ENCODE measurements at places on chromosomes 6 and 20.

DNA sequence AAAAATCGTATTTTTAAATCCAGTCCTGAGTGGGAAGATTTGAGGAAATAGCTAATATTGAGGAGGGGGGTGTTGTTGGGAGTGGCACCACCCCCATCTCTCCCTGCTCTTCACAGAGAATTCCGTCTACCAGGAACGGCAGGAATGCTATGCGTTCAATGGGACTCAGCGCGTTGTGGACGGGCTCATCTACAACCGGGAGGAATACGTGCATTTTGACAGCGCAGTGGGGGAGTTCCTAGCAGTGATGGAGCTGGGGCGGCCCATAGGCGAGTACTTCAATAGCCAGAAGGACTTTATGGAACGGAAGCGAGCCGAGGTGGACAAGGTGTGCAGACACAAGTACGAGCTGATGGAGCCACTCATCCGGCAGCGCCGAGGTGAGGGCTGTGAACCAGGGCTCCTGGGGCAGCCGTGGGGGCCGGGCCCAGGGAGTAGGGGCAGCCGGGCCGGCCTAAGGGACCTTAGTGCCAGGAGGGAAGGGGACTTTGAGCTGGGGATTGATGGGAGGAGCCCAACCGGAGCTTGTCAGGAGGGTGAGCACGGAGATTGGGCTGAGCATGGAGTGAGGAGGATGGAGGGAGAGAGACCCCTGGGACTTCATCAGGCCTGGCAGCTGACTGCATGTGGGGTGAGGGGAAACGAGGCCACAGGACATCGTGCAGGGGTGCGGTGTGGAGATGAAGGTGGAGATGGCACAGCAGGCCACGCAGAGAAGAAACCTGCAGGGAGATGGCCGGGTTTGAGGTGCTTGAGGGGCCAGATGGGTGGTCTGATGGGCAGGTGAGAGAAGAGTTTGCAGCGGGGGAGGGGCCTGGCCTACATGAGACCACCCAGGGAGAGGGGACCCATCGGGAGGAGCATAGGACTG is 41.3 kb downstream of the HLA-DPB1 start:
- DNase-seq: no peak

- no peak for DNase-seq
Measured at GRCh38 chr6:49923826-49924225, 40.1 kb downstream of the DEFB114 start.

DNA sequence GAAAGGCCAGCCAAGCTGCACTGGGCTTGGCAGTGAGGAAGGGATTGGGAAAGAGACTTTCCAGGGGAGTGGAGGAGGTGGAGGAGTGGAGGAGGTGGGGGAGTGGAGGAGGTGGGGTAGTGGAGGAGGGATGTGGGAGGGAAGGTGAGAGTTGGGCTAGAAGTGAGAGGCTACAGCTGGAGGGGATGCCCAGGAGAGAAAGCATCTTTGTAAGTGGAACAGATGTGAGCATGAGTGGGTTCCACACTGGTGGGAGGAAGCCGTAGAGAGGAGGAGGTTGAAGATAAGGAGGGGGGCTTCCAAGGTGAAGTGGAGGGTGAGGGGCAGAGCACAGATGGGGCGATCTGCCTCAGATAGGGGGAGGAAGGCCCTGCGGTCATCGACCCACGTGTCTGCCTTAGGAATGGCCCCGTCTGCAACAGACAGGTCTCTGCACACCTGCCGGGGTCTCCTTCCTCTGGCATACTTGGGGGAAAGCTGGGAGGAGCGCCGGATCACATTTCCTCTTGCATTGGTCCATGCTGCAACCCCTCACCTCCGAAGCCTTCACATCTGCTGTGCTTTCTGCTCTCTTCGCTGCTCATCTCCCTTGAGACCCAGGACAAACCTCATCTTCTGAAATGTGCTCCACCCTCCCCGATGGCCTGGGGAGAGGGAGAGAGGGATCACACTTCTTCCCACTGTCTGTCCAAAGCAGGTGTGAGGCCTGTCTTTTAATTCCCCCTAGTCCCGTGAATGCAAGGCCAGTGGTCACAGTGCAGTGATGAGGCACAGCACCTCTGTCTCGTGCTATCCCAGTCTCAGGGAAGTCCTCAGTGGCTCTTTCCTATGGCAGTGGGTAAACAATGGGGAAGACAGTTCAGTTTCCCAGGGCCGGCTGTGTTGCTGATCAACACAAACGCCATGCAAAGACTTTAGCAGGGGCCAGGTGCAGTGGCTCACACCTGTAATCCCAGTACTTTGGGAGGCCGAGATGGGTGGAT is 48.6 kb upstream of the SNX9 start:
- DNase-seq: no peak

DNA sequence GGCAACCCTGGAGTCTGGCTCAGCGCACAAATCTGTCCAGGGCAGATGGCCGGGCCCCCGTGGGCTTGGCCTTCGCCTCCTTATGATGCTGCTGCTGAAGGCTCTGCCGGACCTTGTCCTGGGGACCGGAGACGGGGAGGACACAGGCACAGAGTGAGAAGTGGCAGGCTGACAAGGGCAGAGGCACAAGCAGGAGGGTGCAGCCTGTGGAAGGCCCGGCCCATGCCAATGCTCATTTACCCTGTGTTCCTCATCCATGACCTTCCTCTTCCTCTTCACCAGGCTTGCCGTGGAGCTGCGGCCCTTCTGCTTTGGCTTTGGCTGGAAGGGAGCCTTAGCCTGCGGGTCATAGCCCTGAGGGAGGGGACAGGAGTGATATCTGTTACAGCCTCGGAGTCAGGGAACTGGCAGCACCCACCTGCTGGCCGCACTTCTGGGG is 2.4 kb downstream of the B3GALT4 start:
- no peak for DNase-seq

DNA sequence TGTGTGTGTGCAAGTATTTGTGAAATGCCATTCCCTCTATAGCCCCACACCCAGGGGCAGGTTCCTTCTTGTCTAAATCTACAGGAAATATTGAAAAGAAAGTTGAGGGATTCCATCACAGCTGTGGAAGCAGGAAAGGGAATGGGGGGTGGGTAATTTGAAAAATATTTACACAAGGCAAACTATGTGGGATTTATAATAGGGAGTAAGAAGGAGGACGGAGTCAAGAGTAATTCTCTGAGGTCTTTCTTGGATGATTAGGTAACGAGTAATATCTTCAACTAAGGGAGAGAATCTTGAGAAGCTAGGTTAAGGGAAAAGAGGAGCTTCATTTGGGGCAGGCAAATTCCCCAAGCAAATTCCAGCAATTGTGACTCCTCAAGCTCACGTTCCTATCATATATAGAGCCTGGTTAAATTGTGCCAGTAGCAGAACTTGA is 113.5 kb upstream of the SGK1 start:
- DNase-seq: no peak

GRCh38 chr6:90464507-90464906 is 122.4 kb downstream of the MAP3K7 start:
- DNase-seq: no peak

- DNase-seq: no peak
Measured at GRCh38 chr20:58271606-58272351, 37.7 kb upstream of the RAB22A start.

- DNase-seq: no peak
Measured at GRCh38 chr6:131159578-131159977, 24.3 kb downstream of the AKAP7 start.

DNA sequence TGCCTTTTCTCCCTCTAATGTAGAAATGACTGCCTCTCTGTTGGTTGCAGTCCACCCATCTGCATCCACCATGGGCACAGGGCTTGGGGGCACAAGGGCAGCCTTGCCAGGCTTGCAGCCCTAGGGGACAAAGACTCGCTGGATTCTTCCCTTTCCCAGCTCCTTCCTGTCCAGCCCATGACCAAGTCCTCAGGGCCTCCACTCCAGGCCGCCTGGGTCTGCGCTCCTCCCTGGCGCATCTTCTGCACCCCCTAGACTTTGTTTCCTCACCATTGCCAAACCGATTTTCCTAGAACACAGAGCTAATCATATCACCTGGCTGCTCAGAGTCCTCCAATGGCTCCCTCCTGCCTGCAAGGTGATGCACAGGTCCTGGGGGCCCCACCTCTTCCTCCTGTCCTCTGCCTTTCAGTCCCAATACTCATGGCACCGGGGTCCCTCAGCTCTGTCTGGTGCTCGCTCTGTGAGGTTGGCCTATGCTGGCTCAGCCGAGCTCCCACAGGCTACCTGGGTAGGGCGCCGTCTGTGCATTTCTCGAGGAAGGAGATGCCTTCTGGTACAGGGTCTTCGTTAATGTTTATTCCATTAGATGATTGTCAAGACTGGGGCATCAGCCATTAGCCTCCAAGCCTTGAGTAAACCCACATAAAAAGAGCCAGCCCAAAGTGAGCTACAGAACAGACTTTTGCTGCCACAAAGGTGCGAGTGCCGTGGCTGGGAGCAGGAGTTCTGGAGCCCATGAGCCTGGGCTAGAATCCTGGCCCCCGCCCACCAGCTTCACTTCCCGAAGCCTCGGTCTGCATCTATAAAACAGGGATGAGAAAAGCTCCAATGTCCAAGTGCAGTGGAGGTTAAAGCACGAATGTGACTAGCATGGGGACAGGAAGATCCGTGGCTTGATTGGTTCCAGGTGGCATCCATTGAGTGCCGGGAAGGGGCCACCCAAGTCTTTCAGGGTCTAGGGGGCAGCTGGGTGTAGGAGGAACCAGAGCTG is 17.7 kb downstream of the PSMG4 start:
- no peak for DNase-seq

DNA sequence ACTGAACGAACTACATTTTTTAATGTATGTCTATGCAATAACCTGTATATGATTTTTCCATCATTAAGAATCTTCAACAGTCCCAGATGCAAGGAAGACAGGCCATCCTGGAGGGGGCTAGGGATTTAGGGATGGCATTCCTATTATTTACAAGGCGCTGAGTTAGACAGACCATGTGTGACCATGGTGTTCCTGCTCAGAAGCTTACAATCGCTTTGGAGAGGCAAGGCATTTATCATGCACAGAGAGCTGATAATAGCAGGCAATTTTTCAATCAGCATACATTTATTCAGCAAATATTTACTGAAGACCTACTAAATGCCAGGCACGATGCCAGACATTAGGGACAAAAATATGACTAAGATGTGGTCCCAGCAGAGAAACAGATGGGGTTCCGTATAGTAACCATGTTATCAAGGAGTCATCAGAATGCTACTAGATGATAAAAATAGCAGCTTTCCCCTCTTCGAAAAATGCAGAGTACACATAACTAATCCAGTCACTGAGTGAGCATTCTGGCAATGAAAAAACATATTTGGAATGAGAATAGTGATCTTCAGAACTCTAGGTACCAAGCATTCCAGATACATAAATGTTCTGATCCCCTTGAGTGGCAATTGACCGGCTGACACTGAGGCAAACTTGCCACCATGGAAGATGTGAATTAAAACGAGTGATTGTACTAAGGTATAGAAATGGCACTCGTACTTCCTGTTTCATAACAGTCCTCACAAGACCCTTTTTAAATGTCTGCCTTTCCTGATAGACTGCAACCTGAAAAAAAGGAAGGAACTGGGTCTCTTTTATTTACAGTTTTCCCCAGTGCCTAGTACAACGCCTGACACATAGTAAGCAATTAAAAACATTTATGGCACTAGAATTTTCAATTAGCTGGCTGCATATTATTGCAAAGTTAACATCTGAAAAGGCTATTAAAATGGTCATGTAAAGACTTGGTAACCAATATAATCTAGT is 135.7 kb downstream of the ATXN1 start:
- no peak for DNase-seq

DNA sequence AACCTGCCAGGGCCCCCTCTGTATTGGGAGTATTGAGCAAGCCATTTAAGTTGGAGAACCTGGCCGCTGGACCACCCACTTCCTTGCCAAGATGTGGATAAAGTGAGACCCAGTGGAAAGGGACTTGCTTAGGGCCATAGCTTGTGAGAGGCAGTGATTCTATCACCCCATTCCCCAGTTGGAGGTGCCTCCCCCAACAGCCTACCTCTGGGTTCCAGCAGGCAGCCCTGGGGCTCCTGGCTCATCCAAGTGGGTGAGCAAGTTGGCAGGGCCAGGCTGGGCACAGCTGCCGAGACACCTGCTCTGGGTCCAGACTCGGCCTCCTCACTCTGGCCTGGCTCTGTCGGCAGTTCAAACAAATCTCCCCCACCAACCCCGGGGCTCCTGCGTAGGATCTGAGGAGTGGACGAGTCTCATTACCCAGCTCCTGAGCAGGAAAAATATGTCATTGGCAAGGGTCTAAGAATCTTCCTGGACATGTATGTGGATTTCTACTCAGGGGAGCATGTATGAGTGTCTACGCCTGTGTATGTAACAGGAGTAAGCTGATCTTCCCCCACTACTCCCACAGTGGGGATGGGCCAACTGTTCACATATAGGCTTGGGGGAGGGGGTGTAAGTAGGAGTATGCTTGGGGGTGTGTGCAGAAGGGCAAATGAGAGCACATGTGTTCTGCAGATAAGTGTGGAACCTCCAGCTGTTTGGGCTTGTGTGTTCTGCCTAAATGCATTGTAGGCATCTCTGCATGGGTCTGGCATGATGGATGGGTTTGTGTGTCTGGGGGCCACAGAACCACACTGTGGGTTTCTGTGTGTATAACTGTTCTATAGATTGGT is 1.9 kb downstream of the ID1 start:
- no peak for DNase-seq

DNA sequence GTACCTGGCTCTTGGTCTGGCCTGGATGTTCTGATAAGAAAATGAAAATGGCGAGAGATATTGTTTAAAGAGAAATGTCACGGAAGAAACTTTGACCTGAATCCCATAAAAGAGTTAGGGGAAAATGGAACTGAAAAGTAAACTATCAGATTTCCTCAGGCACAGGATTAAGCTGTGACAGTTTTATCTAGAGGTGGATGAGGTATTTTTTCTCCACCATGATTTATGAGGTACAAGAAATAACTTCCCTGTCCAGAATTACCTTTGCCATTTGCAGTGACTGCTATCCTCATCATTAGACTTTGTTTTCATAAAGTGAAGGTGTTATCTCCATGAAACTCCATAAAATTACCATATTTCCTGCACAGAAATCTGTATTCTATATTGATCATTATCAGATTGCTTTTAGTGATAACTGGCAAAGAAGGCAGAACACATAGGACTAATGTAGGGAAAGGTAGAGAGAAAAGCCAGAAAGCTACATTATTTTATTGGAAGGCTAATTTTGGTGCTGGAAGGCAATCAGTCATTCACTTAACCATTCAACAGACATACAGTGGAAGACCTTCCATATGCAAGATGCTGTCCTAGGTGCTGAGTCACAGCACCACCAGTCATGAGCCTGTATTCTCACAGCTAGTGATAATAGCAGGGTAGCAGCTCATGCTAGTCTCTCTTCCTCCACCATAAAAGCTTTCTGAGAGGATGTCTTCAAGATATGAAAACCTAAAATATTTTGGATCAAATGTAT is 427.3 kb upstream of the CITED2 start:
- no peak for DNase-seq

- no peak for DNase-seq
Measured at GRCh38 chr20:3876676-3877075, 12.5 kb upstream of the PANK2 start.

DNA sequence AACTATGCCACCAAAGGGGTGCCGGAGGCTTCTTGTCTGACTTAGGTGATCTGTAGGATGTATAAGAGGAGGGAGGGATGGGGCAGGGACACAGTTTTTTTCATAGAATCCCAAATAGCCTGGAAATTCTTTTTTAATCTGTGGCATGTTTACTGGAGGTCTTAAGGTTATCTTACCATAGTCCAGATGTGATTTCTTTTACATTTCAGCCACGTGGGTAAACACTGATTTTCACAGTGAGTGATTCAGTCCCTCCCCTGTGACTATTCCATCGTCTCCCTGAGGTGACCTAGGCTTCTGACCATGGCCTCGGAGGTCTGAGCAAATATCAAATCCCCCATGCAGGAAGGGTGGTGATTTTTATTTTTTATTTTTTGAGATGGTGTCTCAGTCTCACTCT is 67.7 kb downstream of the AKAP12 start:
- no peak for DNase-seq

- DNase-seq: no peak
Measured at GRCh38 chr20:17666481-17666880, 15.6 kb downstream of the RRBP1 start.

Measured in SIG-M5 (cell line).